T-helper 17 cell (primary cell): ENCODE measurements at places on chromosomes 16 and 17. TPM values are rescaled to one million over a fixed set of nuclear protein-coding genes. Genes with fewer than 3 reads are reported as not detected.

The ARHGAP44 gene
- not detected for total RNA-seq

The SLC4A1 gene
- not detected for total RNA-seq

The HES7 gene
- total RNA-seq: not detected

The TAT gene
- total RNA-seq: not detected

The OTOP3 gene
- not detected for total RNA-seq

The HS3ST4 gene
- not detected for total RNA-seq

The TP53TG3F gene
- not detected for total RNA-seq

The NOXO1 gene
- total RNA-seq: 0.40 TPM

The SPG7 gene
- total RNA-seq: 154 TPM

The GCGR gene
- total RNA-seq: not detected

The ADCY9 gene
- 11.5 TPM for total RNA-seq

The CCDC78 gene
- 3.7 TPM for total RNA-seq

The ZSCAN10 gene
- total RNA-seq: 0.26 TPM

The NPIPA7 gene
- 12.8 TPM for total RNA-seq

The NLRP1 gene
- 200 TPM for total RNA-seq

The KRTAP2-2 gene
- not detected for total RNA-seq

The GP1BA gene
- total RNA-seq: 22.9 TPM

The MMP15 gene
- 0.40 TPM for total RNA-seq
